Omental fat pad (tissue), 4 donors: ENCODE measurements at places on chromosomes 12 and 14.

- no peak for DNase-seq
These were observed 46.1 kb downstream of the STX2 start for GRCh38 chr12:130792821-130793553.

DNA sequence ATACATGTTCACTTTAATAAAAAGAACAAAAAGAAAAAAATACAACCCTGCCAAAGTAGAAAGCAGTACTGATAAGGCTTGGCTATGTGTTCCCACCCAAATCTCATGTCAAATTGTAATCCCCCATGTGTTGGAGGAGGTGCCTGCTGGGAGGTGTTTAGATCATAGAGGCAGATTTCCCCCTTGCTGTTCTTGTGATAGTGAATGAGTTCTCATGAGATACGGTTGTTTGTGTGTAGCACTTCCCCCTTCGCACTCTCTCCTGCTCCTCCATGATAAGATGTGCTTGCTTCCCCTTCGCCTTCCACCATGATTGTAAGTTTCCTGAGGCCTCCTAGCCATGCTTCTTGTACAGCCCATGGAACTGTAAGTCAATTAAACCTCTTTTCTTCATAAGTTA is 59.9 kb downstream of the USP15 start:
- DNase-seq, result no peak

DNA sequence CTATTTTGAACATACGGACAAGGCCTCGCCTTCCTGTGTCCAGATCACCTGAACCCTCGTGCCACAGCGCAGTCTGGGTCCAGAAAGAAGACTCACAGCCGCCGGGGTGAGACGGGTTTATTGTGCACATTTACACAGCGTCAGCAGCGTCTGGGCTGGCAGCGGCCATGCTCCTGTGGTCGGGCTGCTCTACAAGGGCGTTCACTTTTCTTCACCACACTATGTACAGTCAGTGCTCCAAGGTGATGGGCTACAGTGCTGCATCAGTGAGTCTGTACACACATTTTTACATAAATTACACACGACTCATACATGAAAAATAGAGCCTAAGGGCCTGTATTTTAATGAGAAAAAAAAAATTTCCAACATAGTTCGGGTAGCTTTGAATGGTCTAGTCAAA is 18.0 kb downstream of the ZFYVE21 start:
- DNase-seq, result no peak

- DNase-seq, result no peak
These were observed 701.2 kb upstream of the TBX3 start for GRCh38 chr12:115385141-115385540.

GRCh38 chr14:92694807-92695206 is 53.6 kb downstream of the LGMN start:
- no peak for DNase-seq

- no peak for DNase-seq
These were observed 9.6 kb upstream of the SMARCC2 start for GRCh38 chr12:56198836-56199235.

GRCh38 chr12:22399464-22400180 is 65.1 kb upstream of the ST8SIA1 start:
- DNase-seq, result no peak

- no peak for DNase-seq
These were observed 124.4 kb upstream of the TMTC1 start for GRCh38 chr12:29908157-29908556.

DNA sequence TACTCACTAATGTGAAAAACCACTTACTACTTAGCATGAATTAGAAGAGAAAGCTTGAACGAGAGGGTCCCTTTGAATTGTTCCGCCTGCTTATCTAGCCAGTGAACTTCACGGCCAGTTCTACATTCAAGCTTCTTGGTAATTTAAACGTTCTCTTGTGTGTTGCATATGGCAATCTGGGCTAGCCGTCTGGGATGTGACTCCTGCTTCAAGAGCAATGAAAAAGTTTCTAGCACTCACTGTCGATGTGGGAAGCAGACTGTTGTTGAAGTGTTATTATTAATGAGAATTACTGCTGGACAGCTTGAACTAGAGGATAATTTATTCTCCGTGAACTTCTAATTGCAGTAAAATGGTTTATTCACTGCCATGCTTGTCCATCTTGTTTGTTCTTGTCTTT is 93.9 kb downstream of the SLC15A5 start:
- no peak for DNase-seq

- DNase-seq, result no peak
These were observed 169.5 kb upstream of the EGLN3 start for GRCh38 chr14:34120185-34120977.
